ENCODE measurements at places on chromosomes 7 and 10.

GRCh38 chr10:78362406-78363022 lies 328.9 kb downstream of the RPS24 start:
- DNase-seq = peak; percentile 1

GRCh38 chr7:44385434-44386138 lies 60.2 kb upstream of the CAMK2B start:
- DNase-seq = no peak

DNA sequence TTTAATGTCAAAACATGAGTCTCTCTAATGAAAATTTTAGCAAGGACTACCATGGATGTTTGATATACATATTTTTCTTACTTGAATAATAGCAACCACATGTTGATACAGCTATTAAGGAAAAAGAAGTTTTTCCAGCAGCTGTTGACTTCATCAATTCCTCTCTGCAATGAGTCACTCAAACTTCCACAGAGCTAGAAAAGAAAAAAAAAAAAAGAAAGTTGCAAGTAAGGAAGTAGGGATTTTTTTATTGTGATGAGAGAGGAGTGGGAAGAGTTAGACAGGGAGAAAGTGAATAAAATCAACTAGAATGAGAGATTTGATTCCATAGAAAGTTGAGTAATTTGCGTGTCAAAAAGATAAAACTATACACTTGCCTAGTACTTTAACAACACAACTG lies 46.2 kb downstream of the CAV1 start:
- no peak for DNase-seq

DNA sequence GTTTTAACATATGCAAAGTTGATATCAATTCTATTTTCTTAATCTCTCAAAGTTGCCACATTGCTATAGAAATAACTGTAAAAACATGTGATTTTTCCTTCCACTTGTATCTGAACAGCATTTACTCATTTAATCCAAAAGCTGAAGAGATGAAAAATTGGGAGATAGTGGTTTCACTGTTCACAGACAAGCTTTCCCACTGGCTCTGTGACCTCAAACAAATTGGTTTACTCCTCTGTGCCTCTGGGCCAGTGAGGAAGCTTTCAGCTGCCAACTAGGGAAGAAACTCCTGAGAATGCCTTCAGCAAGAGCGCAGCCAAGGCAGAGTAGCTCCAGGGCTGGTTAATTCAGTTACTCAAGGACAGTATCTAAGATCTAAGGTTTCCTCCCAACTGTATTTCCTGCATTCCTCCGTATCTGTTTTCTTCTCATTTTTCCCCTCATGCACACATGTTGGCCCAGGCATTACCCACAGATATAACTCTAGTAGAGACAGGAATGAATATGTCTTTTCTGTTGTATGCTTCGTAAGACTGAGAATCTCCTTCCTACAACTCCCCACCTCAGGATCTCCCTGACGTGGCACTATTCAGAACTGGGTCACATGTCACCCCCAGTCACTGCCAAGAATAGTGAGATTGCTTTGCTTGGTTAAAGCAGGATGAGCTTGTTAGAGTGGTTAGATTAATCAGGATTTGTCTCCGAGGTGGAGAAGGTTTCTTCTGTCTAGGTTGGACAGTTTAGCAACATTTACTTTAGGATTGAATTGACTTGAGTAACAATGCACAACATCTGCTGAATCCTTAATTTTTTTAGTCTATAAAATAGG lies 315.7 kb downstream of the NRG3 start:
- no peak for DNase-seq
